DMS153 (cell line): ENCODE measurements at places on chromosomes 6 and 20.
A peak's percentile ranks its signal among the peaks of the same experiment; 100 is the strongest.

DNA sequence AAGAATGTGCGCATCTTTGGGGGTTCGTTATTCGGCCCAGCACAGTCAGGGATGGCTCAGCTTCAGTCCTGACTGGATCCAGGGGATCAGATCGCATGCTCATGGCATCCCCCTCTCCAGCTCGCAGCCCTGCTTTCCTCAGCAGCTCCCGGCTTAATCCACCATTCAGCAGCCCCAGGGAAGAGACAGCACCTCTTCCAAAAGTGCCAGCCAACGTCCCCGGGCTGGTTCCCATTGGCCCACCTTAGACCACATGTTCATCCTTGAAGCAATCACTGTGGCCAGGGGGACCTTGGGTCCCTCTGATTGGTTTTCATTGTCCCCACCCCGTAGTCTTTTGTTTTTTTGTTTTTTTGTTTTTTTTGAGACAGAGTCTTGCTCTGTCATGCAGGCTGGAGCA, 188.7 kb downstream of the ZMYND8 start:
- DNase-seq = no peak

DNA sequence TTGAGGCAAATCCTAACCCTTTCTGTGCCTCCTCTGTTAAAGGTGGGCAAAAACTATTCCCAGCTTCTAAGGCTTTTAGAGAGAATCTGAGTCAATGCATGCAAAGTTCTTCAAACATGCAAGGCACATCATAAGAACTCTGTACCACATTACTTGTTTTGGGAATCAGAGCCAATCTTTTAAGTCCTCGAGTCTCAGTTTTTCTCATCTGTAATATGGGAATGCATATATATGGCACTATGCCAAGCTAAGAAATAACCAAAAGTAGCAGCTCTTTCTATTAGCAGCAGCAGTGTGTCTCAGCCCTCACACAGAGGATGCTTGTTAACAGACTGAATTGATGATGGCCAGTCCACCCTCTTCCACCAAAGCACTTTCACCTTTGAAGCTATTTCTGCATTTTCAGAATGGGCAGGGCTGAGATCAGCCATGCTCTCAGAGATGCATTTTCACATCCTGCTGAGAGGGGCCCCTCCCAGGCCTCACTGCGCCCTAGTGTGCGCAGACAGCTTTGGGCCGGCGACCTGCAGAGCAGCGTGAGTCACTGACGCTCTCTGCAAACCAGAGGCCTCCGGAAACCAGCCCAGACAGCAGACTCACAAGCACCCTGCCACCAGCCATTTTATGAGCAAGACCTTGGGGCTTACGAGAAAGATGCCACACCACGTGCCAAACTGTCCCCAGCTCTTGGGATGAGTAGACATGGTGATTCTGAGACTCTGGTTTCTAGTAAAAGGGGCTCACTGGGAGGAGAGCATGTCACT, 138.0 kb downstream of the NFATC2 start:
- no peak for DNase-seq

DNA sequence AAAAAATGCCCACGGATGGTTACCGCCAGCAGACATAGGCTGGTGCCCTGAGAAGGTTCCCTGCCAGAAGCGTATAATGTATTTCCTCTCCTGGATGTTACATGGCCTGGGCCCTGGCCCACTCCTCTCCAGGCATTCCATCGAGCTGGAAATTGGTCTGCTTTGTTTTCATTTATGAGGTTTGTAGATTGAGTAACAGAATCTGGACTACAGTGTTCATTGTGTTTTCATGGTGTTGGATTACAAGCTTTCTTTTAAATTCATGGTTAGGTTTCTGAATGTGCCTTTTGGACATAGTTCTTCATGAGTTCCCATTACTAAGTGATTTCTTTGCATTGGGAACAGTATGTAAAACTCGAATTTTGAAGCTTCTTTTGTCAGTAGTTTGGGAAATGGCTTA, 6.4 kb downstream of the TIAM2 start:
- DNase-seq = no peak

DNA sequence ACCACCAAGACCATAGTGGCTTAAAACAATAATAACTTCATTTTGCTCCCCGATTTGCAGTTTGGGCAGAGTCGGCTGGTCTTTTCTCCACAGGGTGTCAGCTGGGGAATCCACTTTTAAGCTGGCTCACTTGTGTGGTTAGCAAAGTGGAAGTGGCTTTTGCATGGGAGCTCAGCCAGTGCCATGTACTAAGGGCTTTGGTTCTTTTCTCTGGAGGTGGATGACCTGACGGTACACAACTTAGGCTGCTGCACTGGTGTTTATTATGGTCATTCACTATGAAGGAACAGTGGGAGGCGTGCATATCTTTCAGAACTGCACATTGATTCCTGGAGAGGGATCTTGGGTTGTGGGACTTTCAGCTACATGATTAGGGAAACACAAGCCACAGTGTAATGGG, 141.0 kb downstream of the OR2B2 start:
- DNase-seq = no peak

DNA sequence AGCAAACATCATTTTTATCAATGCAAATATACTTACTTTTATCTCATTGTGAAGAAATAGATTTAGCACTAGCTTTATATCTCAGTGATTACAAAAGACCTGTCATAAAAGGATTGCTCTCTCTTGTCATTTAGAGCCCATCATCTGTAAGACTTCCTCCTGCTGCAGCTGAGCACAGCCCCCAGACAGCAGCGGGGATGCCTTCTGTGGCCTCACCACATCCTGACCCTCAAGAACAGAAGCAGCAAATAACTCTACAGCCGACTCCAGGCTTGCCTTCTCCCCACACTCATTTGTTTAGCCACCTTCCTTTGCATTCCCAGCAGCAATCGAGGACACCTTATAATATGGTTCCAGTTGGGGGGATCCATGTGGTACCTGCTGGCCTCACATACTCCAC, 127.0 kb upstream of the EDN1 start:
- DNase-seq = no peak

GRCh38 chr6:17584241-17584803, 15.8 kb upstream of the FAM8A1 start:
- peak; percentile 52 for DNase-seq

GRCh38 chr6:107714104-107714503, 110.0 kb downstream of the SCML4 start:
- DNase-seq = no peak

DNA sequence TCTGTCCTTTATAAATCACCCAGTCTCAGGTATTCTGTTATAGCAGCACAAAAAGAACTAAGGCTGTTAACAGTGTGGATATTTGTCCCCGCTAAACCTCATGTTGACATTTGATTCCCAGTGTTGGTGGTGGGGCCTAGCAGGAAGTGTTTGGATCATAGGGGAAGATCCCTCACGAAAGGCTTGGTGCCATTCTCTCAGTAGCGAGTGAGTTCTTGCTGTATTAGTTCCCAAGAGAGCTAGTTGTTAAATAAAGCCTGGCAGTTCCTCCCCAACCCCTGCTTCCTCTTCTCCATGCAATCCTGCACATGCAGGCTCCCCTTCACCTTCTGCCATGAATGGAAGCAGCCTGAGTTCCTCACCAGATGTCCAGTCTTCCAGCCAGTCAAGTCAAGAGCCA, 29.8 kb upstream of the ERVFRD-1 start:
- DNase-seq = no peak

DNA sequence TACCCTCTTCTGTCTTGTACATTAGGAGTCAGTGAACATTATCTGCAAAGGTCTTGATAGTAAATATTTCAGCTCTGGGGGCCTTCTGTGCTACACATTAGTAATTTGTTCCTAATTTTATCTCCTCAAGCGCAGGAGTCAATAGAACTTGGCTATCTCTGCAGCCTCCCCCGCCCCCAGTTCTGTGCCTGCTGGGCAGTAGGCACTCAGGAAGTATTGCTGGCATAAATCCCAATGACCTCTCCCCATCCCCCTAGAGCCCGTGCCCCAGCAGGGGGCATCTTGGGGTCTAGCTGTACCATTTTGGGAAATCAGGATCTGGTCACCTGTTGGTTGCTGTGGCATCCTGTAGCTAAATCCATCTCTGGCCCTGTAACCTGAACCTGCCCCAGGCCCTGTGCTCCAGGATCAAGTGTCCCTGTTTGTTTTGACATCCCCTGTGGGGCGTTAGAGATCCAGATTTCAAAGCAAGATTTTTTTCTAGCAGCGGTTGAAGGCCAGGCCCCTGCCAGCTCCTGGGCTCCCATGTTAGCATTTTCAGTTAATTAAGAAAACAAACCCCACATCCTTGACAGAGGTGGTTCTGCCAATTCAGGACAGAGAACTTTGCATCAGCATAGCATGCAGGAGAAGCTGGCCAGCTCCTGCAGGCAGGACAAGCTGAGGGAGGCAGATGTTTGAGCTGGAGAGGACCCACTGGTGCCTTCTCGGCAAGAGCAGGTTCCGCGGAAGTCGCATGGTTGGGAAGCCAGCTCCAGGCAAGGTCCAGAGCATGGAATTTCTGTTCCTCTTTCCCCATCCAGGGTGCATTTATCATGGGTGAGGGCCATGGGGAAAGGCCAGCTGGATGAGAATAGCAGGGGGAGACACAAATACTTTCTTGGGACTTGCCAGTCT, 32.1 kb downstream of the DAAM2 start:
- DNase-seq = peak; percentile 47

- DNase-seq = no peak
Measured at GRCh38 chr6:169830876-169831275, 79.5 kb downstream of the ERMARD start.

DNA sequence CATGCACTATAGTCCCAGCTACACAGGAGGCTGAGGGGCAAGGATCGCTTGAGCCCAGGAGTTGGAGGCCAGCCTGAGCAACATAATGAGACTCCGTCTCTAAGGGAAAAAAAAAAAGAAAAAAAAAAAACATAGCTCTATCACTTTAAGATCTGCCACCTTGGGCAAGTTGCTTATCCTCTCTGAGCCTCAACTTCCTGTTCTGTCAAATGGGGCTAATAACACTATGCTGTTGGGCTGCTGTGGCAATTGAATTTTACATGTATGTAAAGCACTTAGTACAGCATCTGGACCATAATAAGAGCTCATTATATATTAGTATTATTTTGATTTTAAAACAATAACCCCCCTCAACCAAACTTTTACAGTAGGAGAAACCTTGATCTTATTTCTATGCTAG, 141.5 kb downstream of the ATXN1 start:
- no peak for DNase-seq

- no peak for DNase-seq
Measured at GRCh38 chr20:44167736-44168135, 19.3 kb downstream of the JPH2 start.

DNA sequence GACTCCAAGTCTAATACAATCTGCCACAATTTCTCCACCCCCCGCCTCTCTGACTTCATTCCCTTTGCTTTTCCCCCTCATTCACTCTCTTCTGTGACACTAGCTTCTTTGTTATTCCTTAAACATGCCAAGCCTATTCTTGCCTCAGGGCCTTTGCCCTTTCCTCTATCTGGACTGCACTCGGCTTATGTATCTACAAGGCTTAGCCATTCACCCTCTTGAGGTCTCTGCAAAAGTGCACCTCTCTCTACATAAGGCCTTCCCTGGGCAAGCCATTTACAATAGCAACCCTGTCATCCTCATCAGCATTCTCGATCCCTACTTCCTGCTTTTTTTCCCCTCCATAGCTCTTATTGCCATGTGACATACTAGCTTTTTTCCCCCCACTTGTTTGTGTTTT, 168.9 kb downstream of the PDSS2 start:
- no peak for DNase-seq

- no peak for DNase-seq
Measured at GRCh38 chr20:41818991-41819390, 200.8 kb upstream of the CHD6 start.

GRCh38 chr6:100230953-100231316, 233.8 kb downstream of the SIM1 start:
- DNase-seq = no peak

DNA sequence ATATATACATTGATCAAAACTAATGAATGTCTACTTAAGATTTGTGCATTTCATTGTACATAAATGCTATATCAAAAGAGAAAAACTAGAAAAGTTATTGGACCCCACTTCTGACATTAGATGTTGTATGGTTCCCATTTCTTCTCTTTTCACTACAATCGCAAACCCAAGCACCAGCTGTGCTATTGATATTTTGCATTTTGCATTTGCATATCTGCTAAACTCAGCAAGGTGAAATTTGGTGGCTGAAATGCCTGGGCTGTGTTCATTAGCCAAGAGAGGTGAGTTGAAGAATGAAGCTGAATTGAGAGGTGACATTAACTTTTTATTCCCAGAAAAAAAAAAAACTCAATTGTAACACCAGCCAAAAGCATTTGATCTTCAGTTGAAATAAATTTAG, 232.1 kb upstream of the TENT5A start:
- DNase-seq = no peak

DNA sequence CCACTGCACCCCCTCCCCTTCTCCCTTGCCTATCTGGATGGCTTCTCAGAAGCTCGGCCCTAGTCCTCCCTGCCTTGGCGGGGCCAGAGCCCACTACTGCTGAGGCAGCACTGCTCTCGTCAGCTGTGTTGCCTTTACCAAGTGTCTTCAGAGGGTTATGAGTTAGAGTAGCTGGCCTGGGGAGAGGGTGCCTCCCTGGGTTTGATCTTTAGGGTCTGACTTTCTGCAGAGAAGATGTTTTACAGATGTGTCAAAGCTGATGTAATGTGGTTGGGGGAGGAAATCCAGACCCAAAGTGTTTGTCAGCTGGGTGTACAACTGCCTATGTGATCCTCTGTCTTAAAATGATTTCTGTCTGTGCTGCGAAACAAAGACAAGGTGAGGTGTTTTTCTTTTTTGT, 30.4 kb upstream of the PI16 start:
- no peak for DNase-seq
